ENCODE measurements at places on chromosomes 6 and 20.

DNA sequence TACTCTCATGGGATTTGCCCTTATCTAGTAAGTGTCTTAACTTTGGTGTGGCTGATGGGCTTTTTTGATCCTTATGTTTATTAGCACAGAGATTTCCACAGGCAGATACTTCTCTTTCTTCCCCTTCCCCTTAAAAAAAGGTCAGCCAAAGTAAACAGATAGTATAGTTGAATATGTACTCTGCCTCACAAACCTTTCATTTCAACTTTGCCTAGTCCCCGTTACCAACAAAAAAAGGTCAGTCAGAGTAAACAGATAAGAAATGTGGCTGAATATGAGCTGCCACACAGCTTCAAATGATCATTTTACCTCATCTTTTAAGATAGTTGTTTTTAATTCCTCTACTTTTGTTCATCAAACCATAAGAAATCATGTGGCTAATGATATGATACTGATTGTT, 34.1 kb upstream of the SLC35D3 start:
- DNase-seq: no peak

- no peak for DNase-seq
Observed at GRCh38 chr20:48801197-48801596, 26.6 kb downstream of the PREX1 start.

DNA sequence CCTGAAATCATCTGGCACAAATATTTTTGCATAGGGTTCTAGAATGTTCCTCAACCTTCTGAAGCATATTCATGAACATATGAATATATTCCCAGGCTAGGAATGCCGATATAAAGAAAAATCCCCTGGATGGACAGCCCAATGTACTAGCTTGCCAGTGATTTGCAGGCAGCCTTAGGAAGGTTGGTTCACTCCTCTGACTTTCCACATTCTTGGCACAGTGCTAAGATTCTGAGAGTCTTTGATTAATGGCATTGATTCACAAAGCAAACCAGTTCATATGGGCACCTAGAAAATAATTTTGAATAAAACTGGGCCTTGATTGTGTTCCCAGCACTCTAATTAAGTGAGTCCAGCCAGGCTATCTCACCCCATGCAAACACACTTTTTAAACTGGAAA, 56.9 kb upstream of the ENPP4 start:
- DNase-seq: no peak

DNA sequence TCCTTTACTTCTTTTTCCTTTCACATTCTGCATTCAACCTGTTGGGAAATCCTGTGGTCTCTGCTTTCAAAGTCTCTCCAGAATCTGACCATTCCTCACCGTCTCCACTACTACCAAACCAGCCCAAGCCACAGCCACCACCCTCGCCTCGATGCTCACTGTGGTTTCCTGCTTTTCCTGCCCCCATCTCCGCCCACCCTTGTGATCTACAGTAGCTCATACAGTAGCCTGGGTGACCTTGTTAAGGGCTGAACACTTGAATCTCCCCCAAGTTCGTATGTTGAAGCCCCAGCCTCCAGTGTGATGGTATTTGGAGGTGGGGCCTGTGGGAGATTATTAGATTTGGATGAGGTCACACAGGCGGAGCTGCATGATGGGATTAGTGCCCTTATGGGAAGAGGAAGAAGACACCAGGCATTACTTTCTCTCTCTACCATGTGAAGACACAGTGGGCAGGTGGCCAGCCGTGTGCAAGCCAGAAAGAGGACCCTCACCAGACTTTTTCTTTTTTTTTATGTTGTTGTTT, 189.0 kb upstream of the UST start:
- DNase-seq: no peak

DNA sequence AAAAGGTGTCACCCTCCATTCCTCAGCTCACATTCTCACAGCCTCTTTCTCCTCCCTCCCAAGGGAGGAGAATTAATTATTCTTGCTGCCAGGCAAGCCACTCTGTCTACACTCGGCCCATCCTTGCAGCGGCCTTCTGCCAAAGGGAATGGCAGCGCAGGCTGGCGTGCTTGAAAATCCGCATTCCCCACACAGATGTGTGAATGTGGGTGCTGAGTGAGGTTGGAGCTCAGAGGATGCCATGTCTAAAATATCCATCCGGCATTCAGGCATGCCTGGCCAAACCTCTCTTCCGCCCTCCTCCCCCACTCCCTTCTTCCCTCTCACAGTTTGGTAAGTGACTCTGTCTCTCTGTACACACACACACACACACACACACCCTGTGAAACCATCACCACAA, 27.7 kb downstream of the PNPLA1 start:
- DNase-seq: no peak

GRCh38 chr6:41651962-41652657, 13.8 kb downstream of the MDFI start:
- DNase-seq: no peak

DNA sequence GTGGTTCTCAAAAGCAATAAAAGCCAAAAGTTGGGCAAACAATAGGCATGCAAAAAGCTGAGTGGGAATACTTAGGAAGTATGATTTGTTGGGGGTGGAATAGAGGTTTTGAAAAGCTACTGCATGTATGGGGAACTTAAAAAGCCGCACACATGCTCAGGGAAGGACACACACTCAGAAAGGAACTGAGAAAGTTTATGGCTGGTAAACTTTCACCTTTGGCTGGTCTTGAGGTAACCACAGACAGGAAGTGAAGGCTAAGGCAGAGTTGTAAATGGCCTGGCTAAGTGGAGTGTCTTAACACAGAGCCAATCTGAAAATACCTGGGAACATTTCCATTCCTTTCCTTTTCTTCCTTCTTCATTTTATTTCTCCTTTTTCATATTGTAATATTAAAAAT, 134.5 kb upstream of the EXOC2 start:
- DNase-seq: no peak

DNA sequence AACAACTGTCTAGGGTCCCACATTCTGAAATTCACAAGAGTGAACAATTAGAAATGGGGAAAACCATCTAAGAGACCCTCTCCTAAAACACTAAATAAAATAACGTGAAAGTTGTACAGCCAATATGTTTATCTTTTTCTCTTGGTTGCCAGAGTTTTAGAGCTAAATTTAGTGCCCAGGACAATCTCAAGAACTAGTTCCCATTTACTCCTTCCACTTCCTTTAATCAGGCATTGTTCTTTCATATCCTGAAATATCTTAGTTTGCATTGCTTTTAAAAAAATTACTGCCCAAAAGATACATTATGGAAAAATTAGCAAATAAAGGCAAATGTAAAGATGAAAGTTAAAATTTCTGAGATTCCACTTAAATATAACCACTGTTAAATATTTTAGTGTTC, 33.1 kb upstream of the UBR2 start:
- DNase-seq: no peak

DNA sequence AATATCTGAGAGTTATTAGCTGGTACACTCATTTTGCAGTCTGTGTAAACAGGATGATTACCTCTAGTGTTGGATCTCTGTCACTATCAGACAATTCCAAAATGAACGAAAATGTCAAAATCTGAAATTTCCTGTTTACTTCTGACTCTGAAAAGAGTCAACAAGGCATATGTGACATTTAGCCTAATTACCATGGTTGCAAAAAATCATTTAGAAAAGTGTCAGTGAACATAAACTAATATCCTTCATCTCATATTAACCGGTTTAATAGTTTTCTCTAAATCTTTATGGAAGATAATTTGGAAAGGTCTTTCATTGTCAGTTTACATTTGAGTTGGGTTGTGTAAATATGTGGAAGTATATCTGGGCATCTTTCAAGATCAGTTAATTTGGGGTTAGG, 431.8 kb upstream of the HSF2 start:
- DNase-seq: no peak

- DNase-seq: peak; percentile 63
Observed at GRCh38 chr6:108748055-108748454, 100.2 kb upstream of the ARMC2 start.

DNA sequence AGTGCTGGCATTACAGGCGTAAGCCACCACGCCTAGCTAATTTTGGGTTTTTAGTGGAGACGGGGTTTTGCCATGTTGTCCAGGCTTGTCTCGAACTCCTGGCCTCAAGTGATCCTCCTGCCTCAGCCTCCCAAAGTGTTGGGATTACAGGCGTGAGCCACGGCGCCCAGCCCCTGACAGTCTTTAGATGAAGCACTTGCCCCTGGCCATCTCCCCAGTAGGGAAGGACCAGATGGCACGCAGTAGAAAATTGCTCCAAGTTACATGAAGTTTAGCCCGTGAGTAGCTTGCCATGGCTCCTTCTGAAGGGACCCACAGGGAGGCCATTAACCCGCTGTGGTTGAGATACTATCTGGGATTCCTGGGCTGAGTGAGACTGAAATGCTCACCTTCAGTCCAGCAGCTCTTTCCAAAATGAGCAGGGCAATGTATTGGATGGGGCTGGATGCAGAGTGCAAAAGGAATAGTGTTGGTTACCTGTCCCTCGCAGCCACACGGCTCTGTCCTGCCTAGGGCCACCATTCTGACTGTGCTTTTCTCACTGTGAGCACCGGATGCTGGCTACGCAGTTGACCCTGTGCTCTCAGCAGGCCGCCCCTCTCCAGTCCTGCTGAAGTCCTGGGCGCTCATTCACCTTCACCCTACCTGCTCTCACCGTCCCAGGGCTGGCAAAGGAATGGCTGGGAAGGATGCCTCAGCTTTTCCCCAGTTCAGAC, 66.9 kb downstream of the EFCAB8 start:
- DNase-seq: no peak

DNA sequence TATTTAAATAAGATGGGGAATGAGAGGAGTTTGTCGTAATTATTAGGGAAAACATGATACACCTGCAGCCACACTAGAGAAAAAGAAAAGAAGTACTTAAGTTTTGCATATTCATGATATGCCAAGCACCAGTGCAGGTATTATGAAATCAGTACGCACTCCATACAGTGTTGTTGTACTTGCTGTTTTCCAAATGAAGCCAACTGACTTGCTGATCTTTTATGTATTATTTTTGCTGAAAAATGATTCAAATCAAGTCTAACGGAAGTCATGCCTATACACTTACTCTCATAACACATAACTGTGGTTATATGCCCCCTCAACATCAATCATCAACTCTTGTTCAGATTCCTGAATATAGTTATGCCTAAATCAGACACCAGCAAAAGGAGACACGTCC, 584.9 kb upstream of the EYS start:
- no peak for DNase-seq

DNA sequence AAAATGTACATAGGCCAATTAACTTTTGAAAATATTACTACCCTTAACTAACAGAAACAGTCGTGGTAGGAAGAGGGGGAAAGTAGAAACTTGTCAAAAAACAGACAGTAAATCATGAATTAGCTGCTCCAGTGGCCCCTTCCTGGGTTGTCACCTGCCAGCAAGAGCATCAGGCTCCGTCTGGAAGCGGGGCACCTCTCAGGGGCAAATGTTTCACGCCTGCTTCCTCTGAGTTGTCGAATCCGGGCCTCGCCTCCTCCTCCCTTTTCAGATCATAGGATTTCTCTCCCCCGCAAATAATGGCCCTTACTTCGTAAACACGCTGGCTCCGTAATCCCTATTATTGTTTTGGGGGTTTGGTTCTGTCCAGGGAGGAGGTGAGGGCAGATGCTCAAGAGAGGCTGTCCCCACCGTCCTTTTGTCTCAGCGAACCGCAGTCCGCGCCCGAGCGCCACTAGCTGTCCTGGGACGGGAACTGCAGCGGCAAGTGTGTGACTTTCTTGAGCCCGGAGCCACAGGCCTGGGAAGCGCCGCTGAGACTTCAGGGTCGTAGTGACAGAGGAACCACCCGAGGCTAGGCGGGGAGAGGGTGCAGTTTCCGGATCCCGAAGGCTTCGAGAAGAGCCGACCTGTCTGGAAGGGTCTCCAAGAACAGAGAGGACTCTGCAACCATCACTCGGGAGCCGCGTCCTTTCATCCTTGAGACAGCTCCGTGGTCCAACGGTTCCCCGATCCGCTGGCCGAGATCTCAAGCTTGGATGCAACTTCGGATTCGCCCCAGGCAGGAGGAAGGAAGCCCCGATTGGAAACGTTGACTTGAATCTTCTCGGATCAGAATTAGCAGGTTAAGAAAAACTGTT, 214.5 kb upstream of the ZNF184 start:
- DNase-seq: peak; percentile 76

DNA sequence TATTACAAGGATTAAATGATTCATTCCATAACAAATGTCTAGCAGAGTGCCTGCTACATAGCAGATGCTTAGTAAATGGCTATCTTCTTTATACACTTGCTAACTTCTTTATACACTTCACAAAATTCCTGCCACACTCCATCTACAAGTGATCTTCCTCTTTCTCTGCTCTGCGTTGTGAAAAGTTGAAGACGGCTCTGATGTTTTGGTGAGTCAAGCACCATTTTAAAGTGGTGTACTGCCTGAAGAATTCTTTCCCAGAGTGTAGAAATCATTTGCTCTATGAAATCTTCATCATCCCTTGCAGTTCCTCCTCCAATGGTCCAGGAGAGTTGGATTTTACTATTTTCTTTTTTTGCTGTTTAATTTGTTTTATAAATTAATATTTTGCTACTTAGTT, 74.9 kb downstream of the TNFAIP3 start:
- DNase-seq: no peak

DNA sequence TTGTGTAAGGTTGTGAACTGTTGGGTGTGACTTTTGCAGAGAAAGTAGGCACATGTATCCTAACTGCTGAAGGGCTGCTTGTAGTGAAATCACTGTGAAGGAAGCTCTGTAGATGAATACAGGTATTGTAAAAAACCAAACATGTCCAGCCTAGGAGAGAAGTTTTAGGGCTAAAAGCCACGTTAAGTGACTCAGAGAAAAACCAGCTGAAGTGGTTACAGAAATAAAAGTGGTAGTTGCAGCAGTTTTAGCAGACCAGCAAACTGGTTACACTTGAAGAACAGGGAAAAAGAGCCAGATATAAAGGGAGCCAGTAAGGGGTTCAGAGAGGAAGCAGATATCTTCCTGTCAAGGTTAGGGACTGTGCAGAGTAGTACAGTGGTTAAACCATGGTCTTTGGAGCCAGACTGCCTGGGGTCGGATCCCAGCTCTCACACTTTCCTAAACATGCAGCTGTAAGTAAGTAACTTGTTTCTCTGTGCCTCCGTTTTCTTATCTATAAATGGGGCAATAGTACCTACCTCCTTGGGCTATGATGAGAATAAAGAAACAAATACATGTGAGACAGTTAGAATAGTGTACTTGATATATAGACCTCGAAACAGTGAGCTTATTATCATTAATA, 33.8 kb upstream of the RNF8 start:
- peak; percentile 68 for DNase-seq

GRCh38 chr20:50625986-50626677, 65.2 kb downstream of the RIPOR3 start:
- no peak for DNase-seq

GRCh38 chr20:24102749-24103333, 114.3 kb upstream of the GGTLC1 start:
- peak; percentile 51 for DNase-seq
